ENCODE measurements at places on chromosomes 4 and X.

GRCh38 chr4:86586160-86586572 lies 7.9 kb upstream of the PTPN13 start:
- no peak for DNase-seq

GRCh38 chr4:170305627-170306026 lies 215.9 kb upstream of the AADAT start:
- no peak for DNase-seq

GRCh38 chr4:7398788-7399439 lies 35.8 kb downstream of the PSAPL1 start:
- no peak for DNase-seq

DNA sequence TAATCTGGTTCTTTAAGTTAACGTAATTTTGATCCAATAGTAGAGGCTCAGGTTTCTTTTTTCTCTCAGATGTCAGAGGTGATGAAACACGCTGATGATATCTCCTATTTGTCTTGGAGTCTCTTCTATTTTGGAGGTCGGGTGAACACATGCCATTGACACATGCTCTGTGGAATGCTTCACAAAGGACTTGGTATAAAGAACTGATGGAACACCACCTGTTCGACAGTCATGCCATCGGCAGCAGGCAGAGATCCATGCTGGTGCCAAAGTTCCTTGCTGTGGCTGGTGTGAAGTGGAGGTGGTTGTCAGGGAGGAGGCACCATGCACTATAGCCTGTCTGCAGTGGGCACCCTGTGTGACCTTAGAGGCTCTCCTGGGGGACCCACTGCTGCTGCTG lies 94.9 kb downstream of the ATP8A1 start:
- no peak for DNase-seq

DNA sequence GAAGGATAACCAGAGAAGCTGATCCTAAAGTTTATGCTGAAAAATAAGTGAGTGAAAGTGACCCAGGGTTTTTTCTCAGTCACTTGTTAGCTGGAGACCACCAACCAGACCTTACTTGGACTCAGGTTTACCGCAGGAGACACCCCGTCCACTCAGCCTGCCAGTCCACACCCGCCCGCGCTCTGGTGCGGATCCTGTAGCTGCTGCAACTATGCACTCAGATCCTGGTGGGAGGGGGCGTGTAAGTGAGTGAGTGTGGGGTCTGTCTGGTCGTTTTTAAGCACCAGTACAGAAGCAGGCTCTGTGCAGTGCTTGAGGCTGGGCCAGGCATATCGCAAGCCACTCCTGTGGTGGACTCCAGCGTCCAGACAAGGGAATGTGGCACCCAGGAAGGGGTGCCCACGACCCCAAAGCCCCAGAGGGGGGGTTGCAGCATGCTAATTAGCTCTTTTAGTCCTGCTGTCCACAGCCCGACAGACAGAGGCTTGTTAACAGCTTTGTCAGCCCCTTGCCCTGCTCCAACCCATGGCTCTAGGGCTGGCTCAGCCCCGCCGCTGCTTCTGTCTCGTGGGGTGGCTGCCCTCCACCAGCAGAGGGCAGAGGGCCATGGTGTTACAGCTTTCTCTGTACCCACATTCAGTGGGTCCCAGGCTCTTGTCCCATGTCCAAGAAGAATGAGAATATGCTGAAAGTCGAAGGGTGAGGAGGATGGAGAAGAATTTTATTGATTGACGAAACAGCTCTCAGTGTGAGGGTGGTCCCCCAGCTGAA lies 40.4 kb upstream of the PPP1R2C start:
- no peak for DNase-seq

DNA sequence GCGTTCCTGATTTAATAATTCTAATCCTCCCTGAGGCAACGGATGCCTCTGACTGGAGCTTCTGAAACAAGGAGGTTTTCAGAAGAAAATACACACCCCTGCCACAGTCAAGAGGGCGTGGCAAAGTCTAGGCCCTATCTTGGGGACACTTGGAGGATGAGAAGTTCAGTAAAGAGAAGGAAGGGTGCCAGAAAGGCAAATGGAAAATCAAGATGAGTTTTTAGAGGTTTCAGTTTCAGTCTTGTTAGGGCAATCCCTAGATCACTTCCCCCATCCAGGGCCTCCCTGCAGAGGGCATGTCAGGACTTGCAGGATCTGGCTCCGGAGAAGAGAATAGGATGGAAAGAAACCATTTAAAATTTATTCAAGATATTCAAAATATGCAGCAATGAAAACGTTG lies 28.5 kb upstream of the FGF2 start:
- DNase-seq: no peak

DNA sequence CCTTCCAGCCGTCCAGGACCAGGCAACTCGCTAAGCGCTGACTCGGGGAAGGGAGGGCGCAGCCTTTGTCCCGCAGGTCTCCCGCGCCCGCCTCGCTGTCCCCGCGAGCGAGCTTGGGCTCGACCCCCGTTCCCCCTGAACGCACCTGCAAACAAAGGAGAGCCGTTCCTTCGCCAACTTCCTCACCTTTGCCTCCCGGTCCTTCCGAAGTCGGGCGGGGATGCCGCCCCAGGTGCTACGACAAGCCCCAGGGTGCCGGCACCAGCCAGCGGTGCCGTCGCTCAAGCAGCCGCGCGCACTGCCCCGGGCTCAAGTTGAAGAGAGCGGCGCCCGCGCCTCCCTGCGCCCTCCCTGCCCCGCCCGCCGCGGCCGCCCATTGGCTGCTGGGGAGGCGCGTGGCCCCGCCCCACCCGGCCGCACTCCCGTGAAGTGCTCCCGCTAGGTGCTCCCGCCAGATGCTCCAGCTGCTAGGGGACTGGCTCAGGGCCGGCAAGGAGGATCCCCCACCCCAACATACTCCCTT lies 107.1 kb downstream of the NSUN7 start:
- DNase-seq: peak; percentile 3

- DNase-seq: no peak
Observed at GRCh38 chrX:104253567-104254441, 929 bp downstream of the ESX1 start.

GRCh38 chrX:63613531-63614028 lies 171.4 kb downstream of the ARHGEF9 start:
- DNase-seq: no peak

- DNase-seq: no peak
Observed at GRCh38 chr4:15897577-15897976, 41.0 kb downstream of the FGFBP1 start.

DNA sequence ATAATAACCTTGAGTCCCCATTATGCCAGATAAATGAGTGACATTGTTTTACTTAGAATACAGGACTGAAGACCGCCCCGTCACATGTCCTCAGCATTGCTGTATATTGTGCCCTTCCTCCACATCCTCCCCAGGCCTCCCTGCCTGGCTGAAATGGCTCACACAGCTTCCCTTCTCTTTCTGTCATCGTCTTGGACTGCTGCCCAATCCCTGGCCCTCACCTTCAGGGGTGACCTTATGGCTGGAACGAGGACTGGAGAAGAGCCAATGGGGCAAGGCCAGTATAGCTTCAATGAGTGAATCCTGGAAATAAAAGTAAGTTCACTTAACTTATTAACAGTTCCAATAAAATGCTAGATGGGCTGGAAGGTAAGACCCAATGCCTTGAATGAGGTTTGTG lies 2.7 kb downstream of the KCNE5 start:
- no peak for DNase-seq

DNA sequence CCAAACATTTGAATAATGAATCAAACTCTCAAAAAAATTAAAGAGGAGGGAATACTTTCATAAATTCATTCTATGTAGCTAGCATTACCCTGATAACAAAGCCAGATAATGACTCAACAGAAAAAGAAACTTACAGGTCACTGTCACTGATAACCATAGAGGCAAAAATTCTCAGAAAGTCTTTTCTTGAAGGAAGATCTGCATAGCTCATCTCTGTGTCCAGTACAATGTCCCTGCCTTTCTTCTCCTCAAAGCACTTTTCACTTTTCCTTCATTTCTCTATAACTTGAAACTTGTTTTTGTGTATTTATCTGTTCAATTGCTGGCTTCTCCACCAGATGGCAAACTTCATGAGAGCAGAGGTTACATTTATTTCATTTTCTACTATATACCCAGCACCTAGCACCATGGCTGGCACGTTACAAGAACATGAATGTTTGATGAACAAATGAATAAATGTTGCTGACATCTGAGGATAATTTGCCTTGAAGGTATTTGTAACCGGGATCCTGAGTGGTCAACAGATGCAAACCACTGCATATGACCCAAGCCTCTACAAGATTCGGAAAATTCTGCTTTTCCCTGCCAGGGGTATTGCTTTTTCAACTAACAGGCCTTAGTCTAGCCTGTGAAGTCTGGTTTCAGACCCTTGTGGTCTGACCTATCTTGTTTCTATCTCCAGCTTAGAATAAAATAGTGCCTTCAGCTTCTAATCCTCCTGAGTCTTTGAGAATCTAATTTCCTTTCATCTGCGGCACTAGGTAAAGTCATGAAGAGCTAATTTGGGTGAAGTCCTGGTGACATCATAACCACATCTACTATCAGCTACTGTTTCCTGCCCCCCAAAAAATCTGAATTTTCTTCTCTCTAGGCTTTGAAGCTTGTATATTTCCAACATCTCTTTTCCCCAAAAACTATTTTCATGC lies 52.5 kb upstream of the ANTXR2 start:
- peak; percentile 2 for DNase-seq

GRCh38 chrX:134741746-134742145 lies 83.5 kb upstream of the PLAC1 start:
- DNase-seq: no peak

DNA sequence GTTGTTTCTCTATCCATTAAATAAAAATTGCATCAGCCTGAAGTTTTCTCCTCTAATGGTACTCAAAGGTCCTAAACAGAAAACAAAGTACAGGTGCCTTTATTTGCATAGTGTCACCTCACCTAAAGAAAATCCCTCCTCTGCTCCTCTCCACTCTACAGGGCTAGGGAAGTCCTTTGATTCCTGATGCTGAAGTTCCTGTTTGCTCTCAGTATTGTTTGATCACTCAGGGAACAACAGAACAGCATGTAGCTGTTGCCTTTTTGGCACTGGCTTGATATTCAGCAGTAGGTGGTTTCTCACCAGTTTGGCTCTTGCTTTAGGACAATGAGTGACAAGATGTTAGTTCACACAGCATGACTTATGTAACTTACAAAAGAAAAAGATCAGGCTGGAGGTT lies 156.2 kb upstream of the SLC7A11 start:
- DNase-seq: no peak

DNA sequence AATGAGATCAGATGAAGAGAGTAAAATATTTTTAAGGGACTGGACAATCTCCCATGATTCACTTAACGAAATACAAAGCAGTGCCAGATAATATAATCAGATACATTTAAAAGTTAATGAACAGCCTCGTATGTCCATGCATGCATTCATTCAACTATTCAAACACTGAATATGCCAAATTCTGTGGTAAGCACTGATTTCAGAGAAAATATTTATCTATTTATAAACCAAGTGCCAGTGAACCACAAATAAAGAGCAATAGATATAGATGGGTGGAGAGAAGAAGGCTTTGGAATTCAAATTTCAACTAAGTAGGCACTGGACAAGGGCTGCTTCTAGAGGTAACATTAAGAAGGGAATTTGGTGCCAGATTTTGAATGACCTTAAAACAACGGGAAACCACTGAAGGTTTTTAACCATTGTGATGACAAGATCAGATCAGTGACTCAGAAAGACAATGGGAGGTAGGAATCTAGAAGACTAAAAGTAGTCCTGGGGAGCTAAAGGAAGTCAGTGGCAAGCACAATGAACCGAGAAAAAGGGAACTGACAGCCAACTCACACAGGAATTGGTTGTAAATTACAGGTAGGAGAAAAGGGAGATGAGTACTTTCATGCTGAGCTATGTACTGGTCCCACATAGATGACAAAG lies 14.2 kb downstream of the ELOVL6 start:
- DNase-seq: no peak

DNA sequence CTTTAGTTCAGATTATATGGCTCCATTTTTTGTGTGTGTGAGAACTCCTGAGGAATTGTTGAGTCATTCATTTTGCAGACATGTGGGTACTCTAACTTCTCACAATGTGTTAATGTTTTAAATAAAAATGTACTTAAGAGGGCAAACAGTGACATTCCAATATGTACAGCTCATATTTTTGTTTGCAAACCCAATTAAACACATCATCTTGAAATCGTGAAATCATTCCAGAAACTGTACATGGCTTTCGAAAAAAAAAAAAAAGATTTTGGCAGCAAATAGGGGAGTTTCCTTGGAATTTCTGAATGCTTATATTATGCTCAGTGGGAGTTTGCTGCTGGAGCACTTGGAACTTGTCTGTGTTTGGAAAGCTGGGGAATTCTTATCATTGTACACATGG lies 85.0 kb downstream of the HPGD start:
- DNase-seq: no peak

DNA sequence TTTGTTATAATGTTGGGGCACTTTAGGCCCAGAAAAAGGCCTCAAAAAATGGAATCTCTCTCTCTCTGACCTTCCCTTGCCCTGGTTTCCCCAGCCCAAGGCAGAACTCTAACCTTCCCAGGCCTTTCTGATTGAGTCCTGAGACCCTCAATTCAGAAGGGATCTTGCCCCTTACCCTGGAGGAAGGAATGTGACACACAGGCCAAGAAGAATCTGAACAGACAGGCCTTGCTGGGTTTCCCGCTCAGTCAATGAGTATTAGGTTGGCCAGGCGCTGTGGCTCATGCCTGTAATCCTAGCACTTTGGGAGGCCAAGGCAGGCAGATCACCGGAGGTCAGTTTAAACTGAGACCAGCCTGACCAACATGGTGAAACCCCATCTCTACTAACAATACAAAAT lies 27.6 kb downstream of the ELOVL6 start:
- DNase-seq: no peak

DNA sequence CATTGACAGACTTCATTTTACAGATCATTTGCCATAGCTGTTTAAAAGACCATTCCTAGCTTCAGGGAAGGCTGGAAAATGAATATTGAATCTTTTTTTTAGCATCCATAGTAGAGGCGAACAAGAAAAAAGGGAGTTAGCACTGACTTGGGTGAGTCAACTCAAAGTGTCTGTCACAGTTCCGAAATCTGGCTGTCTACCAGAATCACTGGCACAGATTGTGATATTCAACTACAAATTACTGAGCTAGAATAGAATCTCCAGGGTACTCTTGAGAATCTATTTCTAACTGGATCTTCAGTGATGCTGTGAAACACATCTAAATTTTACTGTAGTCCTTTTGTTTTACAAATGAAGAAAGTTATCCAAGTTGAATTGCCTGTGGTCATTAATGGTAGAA lies 31.5 kb downstream of the SEC24B start:
- DNase-seq: no peak

DNA sequence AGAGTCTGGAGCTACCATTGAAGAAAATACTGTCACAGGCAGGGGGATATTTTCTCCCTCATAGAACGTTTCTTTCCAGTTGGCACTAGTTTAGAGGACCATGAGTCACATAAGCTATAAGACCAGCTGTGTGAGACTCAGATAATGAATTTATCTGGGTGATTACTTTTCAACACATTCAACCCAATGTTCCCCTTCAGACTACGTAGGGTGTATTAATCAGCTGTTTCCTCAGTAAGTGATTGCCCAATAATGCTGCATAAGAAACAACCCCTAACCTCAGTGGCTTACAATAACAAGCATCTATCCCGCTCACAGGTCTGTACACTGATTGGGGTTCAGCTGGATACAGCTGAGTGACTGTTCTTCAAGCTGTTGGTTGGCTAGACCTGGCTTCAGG lies 38.1 kb downstream of the CBLL2 start:
- DNase-seq: no peak

Data from stimulated activated naive CD4-positive, alpha-beta T cell treated with Interleukin-2 at 50 U/mL for 16 hours (primary cell).